ENCODE measurements at places on chromosomes 12 and 14. TPM values are rescaled to one million over a fixed set of nuclear protein-coding genes. Genes with fewer than 3 reads are reported as not detected.
A peak's percentile ranks its signal among the peaks of the same experiment; 100 is the strongest.

- DNase-seq = no peak
- no peak overlapping the region for H3K27ac ChIP-seq
- peaks cover 34% of the 10 kb centered on the region for H3K27me3 ChIP-seq
- no peaks in the 10 kb centered on the region for H3K36me3 ChIP-seq
- no peak overlapping the region for H3K4me3 ChIP-seq
Observed at GRCh38 chr14:76827696-76828296, 1.6 kb downstream of the LRRC74A start.

GRCh38 chr12:16189849-16190248, 87.6 kb downstream of the SLC15A5 start:
- H3K4me3 ChIP-seq = no peak overlapping the region
- H3K27ac ChIP-seq = no peak overlapping the region
- peaks cover 4% of the 10 kb centered on the region for H3K4me1 ChIP-seq
- no peak for DNase-seq

The HNF1A gene
- total RNA-seq = not detected

- no peak overlapping the region for H3K4me3 ChIP-seq
- H3K27me3 ChIP-seq = peaks cover 2% of the 10 kb centered on the region
- no peaks in the 10 kb centered on the region for H3K4me1 ChIP-seq
- no peak overlapping the region for H3K27ac ChIP-seq
Observed at GRCh38 chr14:88352698-88353097, 29.6 kb upstream of the KCNK10 start.

The P2RX2 gene
- not detected for total RNA-seq

GRCh38 chr12:89384050-89384758, 31.9 kb upstream of the DUSP6 start:
- no peaks in the 10 kb centered on the region for H3K36me3 ChIP-seq
- no peak for DNase-seq
- H3K27ac ChIP-seq = peak overlapping the region; percentile 87
- H3K27me3 ChIP-seq = no peaks in the 10 kb centered on the region
- H3K4me3 ChIP-seq = no peak overlapping the region

The LRFN5 gene
- 0.16 TPM for total RNA-seq

- H3K36me3 ChIP-seq = no peaks in the 10 kb centered on the region
- no peak overlapping the region for H3K27ac ChIP-seq
- peaks cover 6% of the 10 kb centered on the region for H3K4me1 ChIP-seq
Observed at GRCh38 chr12:32669584-32669983, 9.5 kb upstream of the DNM1L start.

- peaks cover 18% of the 10 kb centered on the region for H3K27me3 ChIP-seq
- no peak overlapping the region for H3K4me3 ChIP-seq
- no peaks in the 10 kb centered on the region for H3K36me3 ChIP-seq
- H3K27ac ChIP-seq = no peak overlapping the region
- no peak for DNase-seq
- peaks cover 16% of the 10 kb centered on the region for H3K4me1 ChIP-seq
Observed at GRCh38 chr12:29427964-29428363, 47.0 kb upstream of the ERGIC2 start.

- H3K4me1 ChIP-seq = peaks cover 6% of the 10 kb centered on the region
- peaks cover 59% of the 10 kb centered on the region for H3K36me3 ChIP-seq
- DNase-seq = no peak
- H3K27ac ChIP-seq = no peak overlapping the region
Observed at GRCh38 chr14:91484186-91484585, 25.9 kb downstream of the PPP4R3A start.

GRCh38 chr12:89417246-89417977, 65.1 kb upstream of the DUSP6 start:
- DNase-seq = no peak
- H3K27ac ChIP-seq = no peak overlapping the region
- H3K4me1 ChIP-seq = no peaks in the 10 kb centered on the region
- no peaks in the 10 kb centered on the region for H3K36me3 ChIP-seq
- H3K4me3 ChIP-seq = no peak overlapping the region

- no peak overlapping the region for H3K4me3 ChIP-seq
- no peak overlapping the region for H3K27ac ChIP-seq
- DNase-seq = no peak
- H3K4me1 ChIP-seq = peaks cover 8% of the 10 kb centered on the region
- peaks cover 2% of the 10 kb centered on the region for H3K27me3 ChIP-seq
Observed at GRCh38 chr14:31945701-31946100, 131.4 kb upstream of the ARHGAP5 start.

The HCAR2 gene
- total RNA-seq = not detected

DNA sequence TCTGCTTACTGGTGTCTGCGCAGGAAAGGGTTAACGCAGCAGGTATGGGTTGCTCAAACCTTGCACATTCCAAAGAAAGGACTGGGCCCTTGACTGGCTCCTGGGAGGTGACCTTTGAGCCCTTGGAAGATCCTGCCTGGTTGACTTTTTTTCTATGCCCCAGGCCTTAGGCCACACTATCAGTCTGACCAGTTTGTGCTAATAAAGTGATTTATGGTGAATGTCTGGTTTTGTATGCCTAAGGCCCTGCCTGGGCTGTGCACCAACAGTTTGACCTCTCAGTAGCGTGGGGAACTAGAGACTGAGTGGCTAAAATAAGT, 61.4 kb upstream of the SCN8A start:
- no peaks in the 10 kb centered on the region for H3K36me3 ChIP-seq
- DNase-seq = no peak
- peaks cover 4% of the 10 kb centered on the region for H3K27me3 ChIP-seq
- peaks cover 7% of the 10 kb centered on the region for H3K4me1 ChIP-seq

DNA sequence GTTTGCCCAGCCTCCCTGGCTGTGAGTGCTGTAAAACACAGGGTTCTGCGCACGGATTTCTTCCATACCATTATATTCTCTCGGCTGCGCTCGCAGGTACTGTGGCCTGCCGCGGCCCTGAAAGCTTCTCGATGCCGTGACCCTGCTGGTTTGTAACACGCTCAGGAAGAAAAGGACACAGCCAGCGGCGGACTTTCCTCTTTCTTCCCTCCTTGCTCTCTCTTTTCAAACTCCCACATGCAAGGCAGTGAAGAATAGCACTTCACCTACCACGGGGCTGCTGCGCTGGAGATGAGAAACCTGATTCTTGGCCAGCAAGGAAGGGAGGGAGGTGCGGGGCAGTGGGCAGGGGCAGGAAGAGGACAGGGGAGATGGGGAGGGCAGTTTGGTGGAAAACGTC, 130.2 kb downstream of the RBM19 start:
- H3K27me3 ChIP-seq = peaks cover 5% of the 10 kb centered on the region
- peaks cover 23% of the 10 kb centered on the region for H3K4me1 ChIP-seq
- H3K27ac ChIP-seq = no peak overlapping the region
- DNase-seq = no peak
- H3K36me3 ChIP-seq = peaks cover 8% of the 10 kb centered on the region
- H3K4me3 ChIP-seq = no peak overlapping the region

- no peaks in the 10 kb centered on the region for H3K27me3 ChIP-seq
- H3K4me3 ChIP-seq = no peak overlapping the region
- H3K27ac ChIP-seq = no peak overlapping the region
Observed at GRCh38 chr12:48126953-48127630, 7.9 kb downstream of the PFKM start.

The FAM181A gene
- not detected for total RNA-seq
